Heart right ventricle (tissue), 16 donors: ENCODE measurements at places on chromosomes 1 and 21. TPM values are rescaled to one million over a fixed set of nuclear protein-coding genes. Genes with fewer than 3 reads are reported as not detected.

Gene NBPF9
- polyA plus RNA-seq: 3.8 TPM

GRCh38 chr1:112027696-112028095 is 38.2 kb upstream of the KCND3 start:
- DNase-seq: no peak

- no peak for DNase-seq
These were observed 191.8 kb upstream of the SAMSN1 start for GRCh38 chr21:14737922-14738321.

GRCh38 chr1:94143173-94143808 is 22.3 kb upstream of the ABCA4 start:
- DNase-seq: no peak
